ENCODE measurements at places on chromosomes 1 and 21.

DNA sequence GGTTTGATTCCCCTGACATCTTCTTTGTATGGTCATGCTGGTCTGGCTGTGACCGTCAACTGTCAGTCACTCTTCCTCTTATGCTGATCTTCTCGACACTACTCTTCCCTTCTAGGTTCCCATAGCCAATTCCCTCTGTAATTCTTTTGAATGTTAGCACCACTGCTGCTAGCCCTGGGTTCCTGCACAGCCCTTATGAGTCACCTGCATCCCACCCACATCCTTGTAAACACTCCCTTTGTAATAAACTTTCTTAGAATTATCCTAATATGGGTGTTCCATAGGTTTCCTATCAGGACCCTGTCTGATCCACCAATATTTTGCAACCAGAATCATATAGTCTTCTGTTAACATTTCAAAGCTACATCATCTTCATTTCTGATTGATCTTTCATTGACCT lies 37.1 kb downstream of the JUN start:
- DNase-seq = no peak

- DNase-seq = no peak
These were observed 29.4 kb upstream of the CD2 start for GRCh38 chr1:116724765-116725375.

GRCh38 chr1:190169311-190170067 lies 308.2 kb downstream of the BRINP3 start:
- DNase-seq = no peak

- DNase-seq = no peak
These were observed 1.0 kb downstream of the ZNF687 start for GRCh38 chr1:151282883-151283725.

DNA sequence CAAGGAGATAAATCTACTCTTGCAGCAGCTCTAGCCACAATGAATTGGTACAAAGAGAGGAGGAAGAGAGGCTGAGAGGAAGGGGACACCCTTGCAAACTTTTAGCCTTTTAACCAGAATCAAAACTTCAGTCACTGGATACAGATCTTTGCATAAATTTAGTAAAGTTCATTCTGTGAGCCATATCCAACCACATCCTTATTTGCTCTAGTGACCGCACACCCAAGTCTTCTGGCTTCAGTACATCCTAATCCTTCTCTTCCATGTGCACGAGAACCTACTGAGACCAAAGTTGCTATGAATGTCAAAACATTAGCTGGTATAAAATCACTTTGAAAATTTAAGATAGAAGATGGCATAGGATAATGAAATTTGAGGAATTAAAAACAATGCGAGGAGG lies 21.9 kb upstream of the PLD5 start:
- no peak for DNase-seq

- no peak for DNase-seq
These were observed 24.4 kb upstream of the WDR26 start for GRCh38 chr1:224458996-224459395.

DNA sequence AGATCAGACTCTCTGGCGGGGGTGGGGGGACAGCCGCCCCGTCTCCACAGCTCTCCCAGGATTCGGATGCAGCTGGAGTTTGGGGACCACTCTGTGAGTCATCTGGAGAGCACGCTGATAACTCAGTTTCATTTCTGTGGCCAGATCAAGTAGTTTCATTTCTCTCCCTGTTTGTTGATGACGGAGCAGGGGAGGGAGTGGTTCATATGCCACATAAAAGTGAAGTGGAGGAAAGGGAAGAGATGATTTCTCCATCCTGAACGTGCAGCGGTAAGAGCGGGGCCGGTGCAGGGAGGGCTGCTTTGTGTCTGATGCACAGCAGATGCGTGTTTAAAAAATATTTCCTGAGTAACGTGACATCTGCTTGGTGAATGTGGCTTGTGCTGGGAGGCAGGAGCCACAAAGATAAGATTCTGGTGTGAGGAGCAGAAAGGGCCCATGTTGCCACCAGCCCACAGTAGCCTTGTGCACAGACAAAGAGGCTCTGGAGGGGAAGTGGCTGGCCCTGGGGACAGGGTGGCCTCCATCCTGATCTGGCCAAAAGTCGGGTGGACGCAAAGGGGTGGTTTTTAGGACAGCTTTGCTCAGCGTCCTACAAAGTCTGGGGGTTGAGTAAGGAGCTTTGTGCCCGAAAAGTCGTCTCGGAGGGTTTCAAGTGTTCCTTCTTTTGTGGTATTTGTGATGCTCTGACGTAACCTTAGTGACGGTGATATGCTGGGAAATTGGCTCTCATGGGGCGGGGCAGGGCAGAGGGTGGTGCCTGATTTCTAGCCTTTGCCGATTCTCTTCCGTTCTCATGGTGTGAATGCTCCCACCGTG lies at the start of gene MX2:
Gene MX2, plus strand, starts transcription at position 242 of the 819 bp plus-strand sequence. CDS start 14,880 bp downstream, outside the sequence.
- no peak for DNase-seq

DNA sequence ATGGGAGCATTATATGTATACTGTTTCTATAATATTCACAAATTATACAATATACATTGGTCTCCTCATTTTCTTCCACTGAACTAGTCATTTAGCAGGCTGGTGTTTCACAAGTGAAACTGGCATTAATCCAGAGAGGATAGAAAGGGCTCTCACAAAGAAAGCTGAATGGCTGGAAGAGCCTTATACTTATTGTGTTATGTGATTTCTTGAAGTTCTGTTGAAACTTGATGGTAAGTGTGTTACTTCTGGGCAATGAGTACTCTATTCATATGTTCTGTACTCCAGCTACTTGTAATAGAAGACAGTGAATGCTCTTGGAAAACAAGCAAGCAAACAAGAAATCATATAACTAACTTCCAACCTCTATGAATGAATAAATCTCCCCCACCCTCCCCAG lies 14.9 kb downstream of the STX12 start:
- DNase-seq = no peak

DNA sequence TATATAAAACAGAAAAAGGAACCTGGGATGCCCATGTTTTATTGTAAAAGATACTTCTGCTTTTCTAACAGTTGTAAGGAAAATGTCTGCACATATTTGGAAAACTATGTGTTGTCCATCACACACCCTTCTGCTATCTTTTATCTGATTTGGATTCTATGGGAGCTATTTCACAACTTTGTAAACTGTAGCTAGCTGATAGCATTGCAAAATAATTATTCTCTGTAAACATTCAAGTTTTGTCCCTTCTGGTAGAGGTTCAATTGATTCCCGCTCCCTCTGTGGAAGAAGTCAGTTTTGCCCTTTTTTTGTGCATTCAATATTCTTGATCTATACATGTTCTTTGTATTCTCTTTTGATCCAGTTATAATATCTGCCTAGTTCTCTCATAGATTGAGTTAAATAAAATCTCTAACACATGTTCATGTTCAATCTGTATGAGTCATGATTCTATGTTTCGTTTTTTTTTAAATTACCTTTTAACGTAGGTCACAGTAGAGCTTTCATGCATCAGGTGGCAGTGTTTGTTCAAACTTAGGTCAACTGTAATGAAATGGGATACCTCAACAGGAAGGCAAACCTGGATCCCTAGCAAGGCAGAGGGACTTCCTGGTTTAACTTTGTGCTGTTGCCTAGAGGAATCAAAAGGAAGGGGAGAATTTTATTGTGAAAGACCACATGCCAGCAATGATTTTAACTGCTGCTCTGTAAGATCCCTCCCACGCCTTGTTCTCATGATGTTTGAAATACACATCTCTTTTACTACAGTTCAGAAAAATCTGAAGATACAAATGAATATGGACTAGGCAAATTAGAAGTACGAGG lies 26.0 kb upstream of the BCL9 start:
- peak; percentile 34 for DNase-seq

GRCh38 chr1:81044708-81045107 lies 756.0 kb upstream of the ADGRL2 start:
- DNase-seq = peak; percentile 3

DNA sequence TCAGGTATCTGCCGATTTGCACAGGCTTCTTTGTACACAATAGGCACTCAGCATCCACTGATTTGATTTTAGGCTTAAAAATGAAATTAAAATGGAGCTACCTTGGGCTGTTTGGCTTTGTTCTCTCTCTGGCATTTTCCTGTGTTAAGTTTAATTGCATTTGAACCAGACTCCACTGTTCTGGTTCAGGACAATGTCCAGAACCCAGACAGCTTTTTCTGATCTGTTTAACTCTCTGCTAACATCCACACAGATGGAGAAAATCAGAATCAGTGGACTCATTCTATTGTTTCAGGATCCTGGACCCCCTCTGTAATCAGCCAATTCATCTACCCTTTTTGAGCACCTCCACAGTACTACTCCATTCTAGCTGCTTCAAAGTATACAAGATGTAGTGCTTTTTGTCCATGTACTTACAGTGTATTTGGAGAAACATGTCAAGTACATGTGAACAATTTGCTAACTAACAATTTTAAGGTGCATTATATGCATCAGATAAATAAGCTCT lies 248.1 kb downstream of the PTBP2 start:
- no peak for DNase-seq

DNA sequence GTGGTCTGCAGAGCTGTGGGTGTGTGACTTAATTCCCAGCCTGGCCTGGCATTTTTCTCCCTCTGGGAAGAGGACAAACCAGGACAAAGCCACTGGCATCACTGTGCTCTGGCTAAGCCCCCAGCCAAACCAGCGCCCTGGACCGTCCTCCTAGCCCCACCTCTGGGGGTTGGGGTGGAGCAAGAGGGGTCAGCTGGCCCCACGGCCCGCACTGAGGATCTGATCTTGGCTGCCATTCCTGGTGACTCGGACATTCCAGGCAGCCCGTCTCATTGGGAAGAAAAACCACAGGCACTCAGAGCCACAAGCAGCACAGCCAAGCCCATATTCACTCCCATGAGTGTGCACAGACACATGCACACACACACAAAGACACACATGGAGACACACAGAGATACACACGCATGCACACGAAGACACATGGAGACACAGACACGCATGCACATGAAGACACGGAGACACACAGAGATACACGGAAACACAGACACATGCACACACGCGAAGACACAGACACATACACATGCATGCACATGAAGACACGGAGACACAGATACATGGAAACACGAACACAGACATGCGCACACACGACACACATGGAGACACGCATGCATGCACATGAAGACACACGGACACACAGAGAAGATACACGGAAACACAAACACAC lies 2.3 kb upstream of the MXRA8 start:
- DNase-seq = peak; percentile 82

- no peak for DNase-seq
These were observed 2.1 kb downstream of the SLC22A15 start for GRCh38 chr1:115978292-115978941.

DNA sequence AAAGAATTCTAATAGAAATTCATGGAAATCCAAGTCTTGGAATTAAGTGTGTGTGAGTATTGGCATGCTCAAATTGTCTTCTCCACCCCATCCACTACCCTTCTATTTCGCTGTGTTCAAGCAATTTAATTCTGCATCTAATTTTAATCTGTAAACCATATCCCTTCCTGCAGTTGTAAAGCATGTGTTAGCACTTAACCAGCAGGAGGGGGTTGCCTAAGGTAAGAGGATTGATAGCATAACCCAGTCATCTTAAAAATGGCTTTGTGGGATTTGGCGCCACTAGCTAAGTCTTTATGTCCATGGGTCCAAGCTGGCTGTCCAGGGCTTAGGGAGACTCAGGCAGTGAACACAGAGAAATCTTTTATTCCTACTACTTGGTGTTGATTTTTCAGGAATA lies 210.3 kb downstream of the PTPRC start:
- no peak for DNase-seq

GRCh38 chr1:2383576-2383975 lies 7.8 kb downstream of the MORN1 start:
- no peak for DNase-seq

DNA sequence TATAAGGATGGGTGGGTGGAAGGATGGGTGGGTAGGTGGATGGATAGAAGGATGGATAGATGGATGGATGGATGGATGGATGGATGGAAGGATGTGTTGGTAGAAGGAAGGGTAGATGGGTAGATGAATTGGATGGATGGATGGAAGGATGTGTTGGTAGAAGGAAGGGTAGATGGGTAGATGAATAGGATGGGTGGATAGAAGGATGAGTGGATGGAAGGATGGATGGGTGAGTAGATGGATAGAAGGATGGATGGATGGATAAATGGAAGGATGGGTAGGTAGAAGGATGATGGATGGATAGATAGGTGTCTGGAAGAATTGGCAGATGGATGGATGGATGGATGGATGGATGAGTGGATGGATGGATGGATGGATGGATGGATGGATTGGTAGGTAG lies 6.0 kb downstream of the MASP2 start:
- no peak for DNase-seq

DNA sequence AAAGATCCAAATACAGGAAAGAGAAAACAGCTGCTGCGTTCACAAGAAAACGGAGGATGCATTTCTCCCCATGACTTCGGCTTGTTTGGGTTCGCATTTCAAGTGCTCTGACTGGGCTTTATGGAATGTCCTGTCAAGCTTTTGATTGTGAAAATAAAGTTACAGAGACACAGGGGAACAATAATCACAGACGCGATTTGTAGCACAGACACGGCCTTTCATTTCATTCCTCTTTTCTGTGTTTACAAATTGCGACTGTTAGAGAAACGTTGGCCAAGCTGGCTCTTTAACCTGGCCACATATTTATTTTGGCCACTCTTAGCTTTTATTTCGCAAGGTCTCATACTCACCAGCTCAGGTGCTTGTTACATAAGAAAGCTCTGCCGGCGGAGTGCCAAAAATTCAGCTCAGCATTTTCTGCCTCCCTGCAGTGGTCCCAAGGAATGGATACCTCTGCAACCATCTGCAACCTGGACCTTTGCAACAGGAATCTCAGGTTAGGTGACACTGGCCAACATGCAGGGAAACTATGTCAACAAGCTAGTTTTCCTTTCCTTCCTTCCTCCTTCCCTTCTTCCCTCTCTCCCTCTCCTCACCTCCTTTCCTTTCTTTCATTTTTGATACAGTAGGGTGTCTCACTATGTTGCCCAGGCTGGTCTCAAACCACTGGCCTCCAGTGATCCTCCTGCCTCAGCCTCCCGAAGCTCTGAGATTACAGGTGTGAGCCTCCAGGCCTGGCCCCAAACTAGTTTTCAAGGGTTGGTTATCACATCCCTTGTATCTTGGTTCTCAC lies 58.2 kb upstream of the SLC45A1 start:
- no peak for DNase-seq

- no peak for DNase-seq
These were observed 46.8 kb upstream of the ZC3H11B start for GRCh38 chr1:219659684-219660083.

DNA sequence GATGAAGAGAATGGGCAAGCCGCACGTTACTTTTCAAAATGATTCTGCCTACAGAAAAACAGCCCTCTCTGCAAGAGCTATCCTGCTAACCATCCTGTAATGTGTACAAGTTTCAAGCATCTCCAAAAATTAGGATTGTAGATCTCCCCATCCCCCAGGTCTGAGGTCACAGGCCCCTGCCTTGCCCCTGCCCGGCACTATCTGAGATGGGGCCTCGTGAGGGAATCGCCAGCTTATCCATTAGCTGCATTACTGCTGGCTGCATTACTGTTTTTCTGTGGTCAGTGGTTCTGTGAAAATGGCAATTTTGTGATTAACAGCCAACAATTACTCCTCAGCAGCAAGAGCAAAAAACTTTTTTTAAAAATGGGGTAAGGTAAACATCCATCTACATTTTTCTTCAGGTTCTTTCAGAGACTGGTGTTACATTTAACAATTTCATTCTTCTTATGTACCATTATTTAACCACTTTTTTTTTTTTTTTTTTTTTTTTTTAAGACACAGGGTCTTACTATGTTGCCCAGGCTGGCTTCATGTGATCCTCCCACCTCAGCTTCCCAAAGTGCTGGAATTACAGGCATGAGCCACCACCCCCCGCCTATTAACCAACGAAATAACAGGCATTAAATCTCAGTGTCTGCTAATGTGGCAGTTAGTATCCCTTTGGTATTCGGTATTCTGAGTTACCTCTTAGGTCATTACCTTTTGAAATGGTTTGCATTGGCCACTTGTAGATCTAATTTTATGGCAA lies 83.8 kb downstream of the MRPL37 start:
- DNase-seq = no peak
